ENCODE measurements at places on chromosomes 13 and 19. TPM values are rescaled to one million over a fixed set of nuclear protein-coding genes. Genes with fewer than 3 reads are reported as not detected.

Gene CAPN12
- total RNA-seq = 12.4 TPM

Gene INAFM1
- total RNA-seq = 7.6 TPM

Gene ALOX5AP
- 12.8 TPM for total RNA-seq

Gene SCAF1
- 30.1 TPM for total RNA-seq

Gene SELENOW
- 172 TPM for total RNA-seq

Gene IGFL3
- total RNA-seq = not detected

Gene PRODH2
- 14.4 TPM for total RNA-seq

Gene TSHZ3
- total RNA-seq = 12.7 TPM

Gene ZNF284
- total RNA-seq = 3.7 TPM

Gene ANKRD24
- 1.9 TPM for total RNA-seq

Gene EDNRB
- 70.6 TPM for total RNA-seq

Gene IL11
- total RNA-seq = 0.41 TPM

Gene CYP2S1
- total RNA-seq = 1.3 TPM

Gene FNDC3A
- total RNA-seq = 64.2 TPM

Gene GPC5
- 3.6 TPM for total RNA-seq

Gene LGI4
- 5.1 TPM for total RNA-seq

Gene CGB1
- total RNA-seq = not detected

Gene UBAC2
- 74.6 TPM for total RNA-seq

Data from metanephros (tissue), 2 donors.